ENCODE measurements at places on chromosomes 16 and 17.

- DNase-seq: no peak
Observed at GRCh38 chr16:77066896-77067496, 124.0 kb upstream of the MON1B start.

DNA sequence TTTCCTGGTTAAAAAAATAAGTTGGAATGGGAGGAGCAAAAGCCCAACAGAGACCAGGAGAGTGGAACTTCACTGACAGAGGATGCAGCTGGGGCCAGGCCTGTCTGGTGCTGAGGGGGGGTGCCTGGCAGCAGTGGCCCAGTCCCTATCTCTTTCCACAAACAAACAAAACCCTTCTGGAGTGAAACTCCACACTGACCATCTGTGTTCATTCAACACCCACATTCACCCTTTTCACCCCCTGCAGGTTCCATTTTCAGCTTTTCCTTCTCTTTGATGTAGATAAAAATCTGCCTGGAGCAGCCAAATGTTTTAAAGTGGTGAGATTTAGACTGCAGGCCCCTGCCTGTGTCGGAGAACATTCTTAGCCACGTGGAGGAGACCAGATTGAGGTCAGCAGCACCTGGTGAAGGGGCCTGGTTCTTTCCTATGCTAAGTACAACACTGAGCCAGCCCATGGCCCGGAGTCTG, 161.4 kb upstream of the CDH11 start:
- no peak for DNase-seq

DNA sequence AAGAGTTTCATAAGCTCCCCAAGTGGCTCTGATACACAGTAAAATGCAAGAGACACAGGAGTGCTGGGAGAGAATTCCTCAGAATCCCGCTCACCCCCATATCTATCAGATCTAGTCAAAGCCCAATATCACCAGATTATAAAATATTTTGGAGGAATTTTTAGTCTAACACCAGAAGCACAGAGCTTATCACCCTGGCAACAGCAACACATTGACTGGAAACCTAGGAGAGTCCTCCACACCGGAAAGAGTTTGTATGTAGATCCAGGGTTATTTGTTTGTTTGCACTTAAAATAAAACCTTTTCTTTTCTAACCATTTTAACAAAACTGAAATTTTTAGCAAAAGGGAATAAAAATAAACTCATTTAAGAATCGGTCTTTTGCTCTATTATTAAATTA, 7.2 kb downstream of the SOX9 start:
- DNase-seq: no peak

- no peak for DNase-seq
Observed at GRCh38 chr17:13940858-13941665, 128.2 kb upstream of the COX10 start.

- DNase-seq: no peak
Observed at GRCh38 chr17:36736201-36737156, 135.1 kb downstream of the MRM1 start.

GRCh38 chr17:33169580-33170285, 123.4 kb downstream of the ASIC2 start:
- no peak for DNase-seq

- DNase-seq: no peak
Observed at GRCh38 chr17:68776451-68776850, 175.3 kb upstream of the FAM20A start.

GRCh38 chr16:82846806-82847205, 220.0 kb downstream of the CDH13 start:
- no peak for DNase-seq

GRCh38 chr16:18024611-18025010, 311.9 kb downstream of the NPIPA8 start:
- DNase-seq: no peak

GRCh38 chr17:76727745-76728456, 1.3 kb downstream of the METTL23 start:
- DNase-seq: peak; percentile 42

DNA sequence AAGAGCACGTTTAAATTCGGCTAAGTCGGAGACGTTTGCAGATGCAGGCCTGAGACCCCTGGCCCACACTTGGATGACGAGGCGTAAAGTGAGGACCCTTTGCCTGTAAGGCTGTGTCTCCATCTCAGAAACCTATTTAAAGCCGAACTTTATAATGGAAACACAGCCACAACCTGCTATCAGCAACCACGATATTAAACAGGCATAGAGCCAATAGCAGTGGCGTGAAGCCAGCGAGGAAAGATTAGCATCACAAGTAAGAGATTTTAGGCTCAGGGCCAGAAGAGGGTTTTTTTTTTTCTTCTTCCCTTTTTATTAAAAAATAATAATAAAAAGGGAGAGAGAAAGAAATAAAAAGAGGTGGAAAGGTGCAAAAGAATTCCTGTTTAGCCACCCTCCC, 111.3 kb upstream of the NOL11 start:
- DNase-seq: no peak

GRCh38 chr16:57795431-57795878, 6.8 kb downstream of the KIFC3 start:
- DNase-seq: peak; percentile 47

DNA sequence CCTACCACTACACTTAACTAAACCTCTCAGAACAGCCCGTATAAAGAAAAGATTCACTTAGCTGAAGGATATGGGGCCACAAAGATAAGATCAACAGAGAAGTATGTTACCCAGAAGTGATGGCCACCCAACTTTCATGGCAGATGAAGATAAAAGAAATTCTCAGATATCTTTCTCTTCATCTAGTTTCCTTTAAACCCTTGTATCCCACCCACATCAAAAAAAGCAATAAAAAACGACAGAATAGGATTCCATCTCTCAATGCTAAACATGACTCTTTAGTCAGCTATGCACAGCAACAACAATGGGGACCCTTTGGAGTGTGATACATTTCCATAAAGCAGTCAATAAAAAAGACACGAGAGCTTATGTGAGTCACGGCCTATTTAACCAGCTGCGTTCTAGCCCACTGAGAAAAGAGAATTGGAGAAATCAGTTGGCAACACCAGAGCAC, 86.6 kb downstream of the SNX11 start:
- DNase-seq: peak; percentile 30

- DNase-seq: peak; percentile 25
Observed at GRCh38 chr17:27526604-27527002, 70.4 kb downstream of the KSR1 start.

- DNase-seq: no peak
Observed at GRCh38 chr16:17371299-17371698, 99.5 kb downstream of the XYLT1 start.

- no peak for DNase-seq
Observed at GRCh38 chr16:89219365-89219764, 1.9 kb downstream of the ZNF778 start.

- DNase-seq: no peak
Observed at GRCh38 chr17:1643999-1644492, 1.5 kb downstream of the SCARF1 start.
